Cortex of kidney (tissue), 1 donor: ENCODE measurements at places on chromosomes 4 and X.

DNA sequence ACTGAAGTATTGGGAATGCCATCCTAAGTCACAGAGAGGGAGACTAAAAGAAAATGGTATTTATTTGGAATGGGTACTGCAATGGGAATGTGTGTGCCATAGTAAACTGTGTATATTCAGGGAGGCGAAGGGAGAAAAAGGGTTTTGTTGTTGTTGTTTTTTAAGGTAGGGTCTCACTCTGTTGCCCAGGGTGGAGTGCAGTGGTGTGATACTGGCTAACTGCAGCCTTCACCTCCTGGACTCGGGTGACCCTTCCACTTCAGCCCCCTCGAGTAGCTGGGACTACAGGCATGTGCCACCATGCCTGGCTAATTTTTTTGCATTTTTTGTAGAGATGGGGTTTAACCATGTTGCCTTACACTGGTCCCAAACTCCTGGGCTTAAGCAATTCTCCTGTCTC lies 4.3 kb upstream of the SLC10A3 start:
- no peak for DNase-seq

DNA sequence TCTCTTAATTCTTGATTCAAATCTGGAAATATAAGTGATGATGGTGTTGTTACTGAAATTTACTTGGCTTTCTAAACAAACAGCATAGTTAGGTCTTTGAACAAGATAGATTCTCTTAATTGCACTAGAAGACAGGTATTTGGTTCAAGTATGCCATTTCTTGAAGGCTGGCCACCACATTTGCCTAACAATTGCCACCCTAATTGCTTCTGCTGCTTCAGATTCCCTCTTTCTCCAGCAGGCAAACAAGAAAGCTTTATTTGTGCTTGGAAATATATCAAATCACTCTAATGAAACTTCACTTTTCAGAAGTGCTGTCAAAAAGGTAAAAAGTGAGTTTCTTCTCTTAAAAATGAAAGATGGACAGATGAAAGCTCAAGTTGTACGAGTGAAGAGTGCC lies 418.6 kb downstream of the INPP4B start:
- DNase-seq = no peak

- DNase-seq = no peak
These were observed 1629.2 kb upstream of the ADGRL3 start for GRCh38 chr4:59570860-59571476.

- no peak for DNase-seq
These were observed 3.4 kb upstream of the GABRE start for GRCh38 chrX:151977923-151978322.

- DNase-seq = no peak
These were observed 32.9 kb downstream of the CPEB2 start for GRCh38 chr4:15035159-15035558.

DNA sequence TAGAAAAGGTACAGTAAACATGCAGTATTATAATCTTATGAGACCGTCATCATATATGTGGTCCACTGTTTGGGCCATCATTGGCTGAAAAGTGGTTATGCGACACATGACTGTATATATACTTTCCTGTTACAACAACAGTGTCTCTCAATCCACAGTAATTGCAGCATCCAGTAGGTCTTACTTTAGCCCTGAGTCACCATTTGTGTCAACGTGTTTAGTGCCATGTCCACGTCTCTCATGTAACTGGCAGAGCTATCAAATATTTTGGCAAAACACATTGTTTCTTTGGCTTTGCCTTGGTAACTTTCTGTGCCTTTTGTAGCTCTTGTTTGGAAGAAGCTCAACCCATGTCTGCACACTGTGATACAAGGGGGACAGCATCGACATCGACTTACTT lies 73.8 kb downstream of the CD38 start:
- DNase-seq = no peak

- DNase-seq = no peak
These were observed 9.1 kb downstream of the EMCN start for GRCh38 chr4:100508691-100509090.

DNA sequence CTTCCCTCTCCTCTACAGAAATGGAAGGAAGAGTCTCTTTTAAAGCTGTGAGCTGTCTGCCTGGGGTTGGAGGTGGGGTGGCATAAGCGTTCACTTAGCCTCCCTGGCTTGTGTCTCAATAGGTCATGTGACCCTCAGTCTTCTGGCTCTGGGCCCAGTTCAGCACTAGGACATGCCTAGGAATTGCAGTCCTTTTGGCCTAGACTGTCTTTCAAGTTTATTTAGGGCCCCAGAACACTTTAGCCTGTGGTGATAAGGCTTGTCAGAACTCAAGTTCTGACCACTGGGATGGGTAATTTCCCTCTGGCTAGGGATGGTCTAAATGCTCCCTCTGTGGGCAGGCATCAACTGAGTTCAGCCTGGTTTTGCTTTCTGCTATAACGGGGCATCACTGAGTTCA lies 34.3 kb upstream of the ARMCX4 start:
- no peak for DNase-seq

- no peak for DNase-seq
These were observed 133.6 kb upstream of the MAMLD1 start for GRCh38 chrX:150229481-150229880.

DNA sequence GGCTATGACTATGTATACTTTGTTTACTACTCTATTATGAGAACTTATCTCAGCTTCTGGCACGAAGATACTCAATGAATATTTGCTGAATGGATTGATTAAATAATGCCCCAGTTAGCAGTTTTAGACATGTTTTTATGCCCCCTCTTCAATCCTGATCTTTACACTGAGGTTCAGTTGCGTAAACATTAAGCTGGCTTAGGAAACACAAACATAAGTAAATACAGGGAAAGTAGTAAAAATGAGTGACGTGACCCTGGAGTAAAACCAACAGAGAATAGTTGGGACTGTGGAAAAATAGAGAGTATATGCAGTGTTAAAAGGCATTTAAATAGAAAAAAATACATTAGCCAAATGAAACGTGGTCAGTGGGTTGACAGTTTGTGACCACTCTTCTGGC lies 387.0 kb upstream of the ACTRT1 start:
- DNase-seq = no peak

DNA sequence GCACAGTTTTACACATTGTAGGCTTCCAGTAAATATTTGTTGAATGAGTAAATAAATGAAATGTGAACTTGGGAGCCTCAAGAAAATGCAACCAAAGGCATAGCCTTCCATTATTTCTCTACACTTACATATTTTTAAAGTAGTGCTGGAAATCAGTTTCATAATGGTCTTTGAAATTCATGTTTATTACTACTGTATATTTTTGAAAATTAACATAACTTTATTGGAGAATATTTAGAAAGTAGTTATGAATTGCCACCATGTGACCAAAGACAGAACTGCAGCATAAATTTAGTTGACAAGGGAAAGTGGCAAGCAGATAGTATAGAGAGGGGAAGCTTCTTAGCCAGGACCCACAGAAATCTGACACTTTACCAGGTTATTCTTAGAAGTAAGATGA lies 6.4 kb downstream of the TCEAL8 start:
- DNase-seq = no peak

GRCh38 chr4:140020457-140021361 lies 133.3 kb downstream of the MAML3 start:
- DNase-seq = no peak

- DNase-seq = no peak
These were observed 65.9 kb downstream of the ANTXR2 start for GRCh38 chr4:80006935-80007744.

GRCh38 chrX:64394874-64395567 lies at the start of gene MTMR8:
MTMR8 (minus strand) TSS chrX:64395452; CDS start chrX:64395363, 89 bp downstream.
- no peak for DNase-seq

DNA sequence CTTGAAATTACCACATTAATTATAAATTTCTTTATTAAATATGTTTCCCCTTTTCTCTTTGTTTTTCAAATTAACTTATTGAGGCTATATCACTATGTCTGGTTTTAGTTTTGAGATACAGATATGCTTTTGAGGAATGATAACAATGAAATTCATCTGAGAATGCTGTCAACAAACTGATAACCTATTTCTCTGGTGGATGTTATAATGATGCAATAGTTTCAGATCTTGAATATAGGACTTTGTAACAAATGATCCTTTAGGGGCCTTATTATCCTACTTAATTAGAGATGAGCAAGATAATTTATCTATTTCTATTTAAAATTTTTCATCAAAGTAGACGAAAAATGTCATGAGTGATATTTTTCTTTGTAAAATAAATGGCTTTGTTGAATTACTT lies 123.7 kb downstream of the MAGEB17 start:
- DNase-seq = no peak

DNA sequence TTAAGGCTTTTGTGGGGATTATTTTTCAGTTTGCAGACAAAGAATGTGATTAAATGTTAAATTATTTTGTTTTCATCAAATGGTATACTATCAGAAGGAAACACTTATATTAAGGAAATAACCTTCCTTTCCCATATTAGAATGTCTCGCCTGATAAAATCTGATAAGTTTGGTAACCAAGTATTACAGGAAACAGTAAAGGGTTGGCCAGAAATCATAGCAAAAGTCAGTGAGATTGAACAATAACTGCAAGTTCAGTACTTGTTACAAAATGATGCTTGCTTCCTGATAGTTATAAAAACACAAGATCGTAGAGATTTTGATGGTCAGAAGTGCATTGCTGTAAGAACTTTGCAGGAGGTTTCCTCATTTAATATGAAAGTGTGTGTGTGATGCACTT lies 40.5 kb downstream of the FABP2 start:
- DNase-seq = no peak

DNA sequence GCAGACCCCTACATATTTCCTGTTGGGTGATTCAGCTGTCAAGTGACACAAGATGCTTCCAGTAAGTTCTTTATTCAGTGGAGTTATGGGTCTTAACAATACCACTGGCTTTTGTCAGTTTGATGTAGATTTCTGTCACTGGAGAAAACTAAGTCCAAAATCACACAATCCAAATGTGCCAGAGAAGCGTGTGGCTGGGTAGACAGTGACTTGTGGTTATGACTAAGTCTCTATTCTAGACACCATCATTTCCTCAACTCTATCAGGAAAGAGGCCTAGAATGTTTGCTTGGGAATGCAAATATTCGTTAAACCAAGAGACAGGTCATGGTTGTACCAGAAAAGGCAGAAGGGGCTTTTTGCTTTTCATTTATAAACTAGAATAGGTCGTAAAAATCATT lies 54.4 kb upstream of the HS3ST1 start:
- DNase-seq = no peak

DNA sequence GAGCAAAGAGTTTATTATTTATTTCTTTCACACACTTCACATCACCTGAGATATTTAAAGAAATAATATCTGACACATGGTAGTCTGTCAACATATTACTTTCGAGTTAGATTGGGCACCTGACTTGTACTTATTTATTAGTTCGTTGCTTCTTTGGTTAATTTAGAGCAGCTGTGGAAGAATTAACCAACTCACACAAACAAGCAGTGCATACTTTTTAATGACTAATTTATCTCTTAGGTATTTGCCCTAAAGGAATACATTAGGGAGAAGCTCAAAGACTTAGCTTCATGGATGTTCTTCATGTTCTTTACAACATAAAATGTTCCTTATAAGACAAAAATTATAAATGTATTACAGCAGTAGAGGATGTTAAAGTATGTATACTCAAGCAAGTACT lies 242.9 kb downstream of the ARHGAP24 start:
- DNase-seq = no peak

DNA sequence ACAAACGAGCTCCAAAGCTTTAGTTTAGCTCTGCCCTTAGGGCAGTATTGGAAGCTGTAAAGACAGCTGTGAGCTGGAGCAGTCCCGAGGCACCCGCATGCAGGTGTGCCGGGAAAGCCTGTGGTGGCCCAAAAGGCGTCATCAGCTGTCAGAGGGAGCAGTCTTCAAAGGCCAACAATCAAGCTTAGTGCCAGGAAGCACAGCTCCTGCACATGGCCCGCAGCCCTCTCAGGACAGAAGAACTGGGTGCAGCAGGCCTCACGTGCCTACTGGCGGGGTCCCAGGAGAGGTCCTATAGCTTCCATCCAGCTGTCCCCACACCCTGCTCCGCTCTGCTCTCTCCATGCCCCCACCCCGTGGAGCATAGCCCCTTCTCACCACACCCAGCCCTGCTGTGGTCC lies 92.2 kb upstream of the TRIM2 start:
- no peak for DNase-seq

GRCh38 chrX:68719181-68719903 lies 71.9 kb downstream of the STARD8 start:
- no peak for DNase-seq

DNA sequence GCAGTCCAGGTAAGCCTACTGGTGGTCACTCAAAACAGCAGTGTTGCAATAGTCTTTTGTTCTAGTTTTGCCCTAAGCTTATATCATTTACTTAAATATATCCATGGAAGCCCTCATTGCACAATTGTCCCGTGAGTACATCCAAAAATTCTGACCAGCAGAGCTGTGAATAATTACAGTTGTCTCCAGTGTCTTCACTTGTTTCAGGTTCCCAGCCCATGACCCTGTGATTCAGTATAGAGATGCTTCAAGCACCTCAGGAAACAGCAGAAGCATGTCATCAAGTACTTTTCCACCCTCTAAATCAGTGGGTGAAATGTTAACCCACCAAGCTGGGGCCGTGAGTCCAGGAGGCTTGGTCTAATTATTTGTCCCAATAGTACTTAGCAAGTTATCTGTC lies 214.9 kb upstream of the RPS6KA3 start:
- no peak for DNase-seq

DNA sequence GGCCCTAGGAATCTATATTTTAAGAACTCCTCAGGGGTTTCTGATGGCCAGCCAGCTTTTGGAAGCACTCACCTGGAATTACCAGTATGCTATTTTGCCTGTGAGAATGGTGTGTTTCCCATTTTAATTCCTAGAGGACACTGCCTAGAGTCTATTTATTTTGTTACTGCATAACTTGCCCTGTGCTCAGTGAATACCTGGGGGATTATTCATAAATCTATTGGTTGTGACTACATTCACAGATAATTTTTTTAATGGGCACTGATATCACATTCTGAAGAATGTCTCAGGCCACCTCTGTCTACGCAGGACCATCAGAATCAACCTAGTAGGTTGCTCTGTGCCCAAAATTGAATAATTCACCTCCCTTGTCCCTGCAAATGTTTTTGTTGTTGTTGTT lies 6.7 kb downstream of the ARL13A start:
- no peak for DNase-seq

- DNase-seq = no peak
These were observed 118.7 kb downstream of the FAT4 start for GRCh38 chr4:125433453-125433852.

- DNase-seq = no peak
These were observed at the start of gene LRCH2 for GRCh38 chrX:115233497-115234455. LRCH2 (minus strand) TSS chrX:115234096; CDS start chrX:115234041, 55 bp downstream.

- DNase-seq = no peak
These were observed 199.7 kb downstream of the CRLF2 start for GRCh38 chrX:1012678-1013300.

GRCh38 chrX:138847930-138848329 lies 136.4 kb upstream of the FGF13 start:
- DNase-seq = no peak

- DNase-seq = no peak
These were observed 31.0 kb downstream of the SLC10A6 start for GRCh38 chr4:86818211-86818610.

DNA sequence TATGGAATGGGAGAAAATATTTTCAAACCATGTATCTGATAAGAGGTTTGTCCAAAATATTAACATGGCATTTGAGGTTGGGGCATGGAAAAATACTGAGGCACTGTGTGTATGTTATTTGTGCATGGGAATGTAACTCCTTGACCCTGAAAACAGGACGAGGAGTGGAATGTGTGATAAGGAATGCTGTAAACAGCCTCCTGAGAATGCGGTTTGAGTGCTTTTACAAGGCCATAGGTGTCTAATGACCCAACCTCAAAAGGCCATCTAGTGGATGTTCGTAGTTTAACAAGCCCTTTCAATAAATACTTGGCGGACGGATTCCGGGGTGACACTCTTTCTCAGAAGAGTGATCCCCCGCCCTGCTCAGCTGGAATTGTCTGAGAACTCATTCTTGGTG lies 162.9 kb upstream of the USP9X start:
- no peak for DNase-seq
